ENCODE measurements at places on chromosomes 12 and 14.
A peak's percentile ranks its signal among the peaks of the same experiment; 100 is the strongest.

DNA sequence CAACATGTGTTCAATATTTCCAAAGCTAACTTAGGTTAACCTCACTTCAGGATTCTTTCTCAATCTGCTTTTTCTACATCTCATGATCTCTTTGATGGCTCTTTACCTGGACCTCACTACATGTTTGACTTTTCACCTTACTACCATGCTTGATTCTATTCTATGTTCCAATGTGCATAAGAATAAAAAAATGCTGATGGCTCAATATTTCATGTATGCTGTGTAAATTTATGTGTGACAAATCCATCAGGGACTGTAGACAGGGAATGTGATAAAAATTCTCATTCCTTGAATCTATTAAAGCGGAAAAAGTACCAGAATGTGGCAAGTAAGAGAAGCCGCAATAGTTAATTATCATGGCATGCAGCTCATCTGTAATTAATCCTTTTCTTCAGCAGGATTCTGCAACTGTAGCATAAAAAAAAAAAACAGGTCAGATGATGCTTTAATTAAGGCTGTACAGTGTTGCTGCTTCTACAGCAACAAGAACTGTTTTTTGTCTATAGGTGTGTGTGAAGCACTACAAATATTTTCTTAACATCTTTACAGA, 276.9 kb upstream of the PRKD1 start:
- DNase-seq, result no peak

DNA sequence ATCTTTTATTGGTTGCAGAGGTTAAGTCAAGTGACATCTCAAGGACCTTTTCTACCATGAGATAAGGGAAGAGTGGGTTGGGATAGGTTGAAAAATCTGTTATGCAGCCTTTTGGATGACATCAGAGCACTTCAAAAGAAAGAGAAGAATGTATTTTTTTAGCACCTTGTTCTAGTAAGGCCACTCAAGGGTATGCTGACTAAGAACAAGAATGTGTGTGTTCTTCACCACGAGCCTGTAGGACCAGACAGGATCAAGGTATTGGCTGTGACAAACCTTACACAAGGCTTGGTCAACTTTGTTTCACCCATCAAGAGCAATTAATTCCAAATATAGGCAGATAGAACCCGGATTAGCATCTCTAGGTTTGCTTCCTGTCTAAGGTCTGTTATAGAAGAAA, 142.5 kb downstream of the SAMD4A start:
- no peak for DNase-seq

GRCh38 chr14:40221428-40221827, 789.2 kb upstream of the FBXO33 start:
- DNase-seq, result no peak

- DNase-seq, result peak; percentile 7
Measured at GRCh38 chr12:4506870-4507269, 31.8 kb upstream of the RAD51AP1 start.

DNA sequence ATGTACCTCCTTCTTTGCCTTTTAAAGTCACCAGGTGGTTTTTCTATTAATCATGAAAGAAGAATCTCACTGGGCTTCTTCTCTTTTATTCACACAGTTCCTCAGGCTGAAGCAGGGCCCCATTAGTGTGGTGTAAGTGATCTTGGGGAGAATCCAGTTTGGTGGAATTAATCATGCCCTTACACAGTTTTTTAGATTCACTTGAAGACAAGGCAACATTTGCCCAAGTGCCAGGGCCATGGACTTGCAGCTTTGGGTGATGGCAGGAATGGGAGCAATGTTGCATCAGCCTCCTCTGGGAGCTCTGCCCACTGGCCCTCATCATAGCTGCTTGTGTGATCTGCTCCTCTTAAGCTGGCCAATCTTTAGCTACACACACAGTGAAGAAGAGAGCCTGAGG, 33.8 kb downstream of the KCNK10 start:
- DNase-seq, result no peak

GRCh38 chr12:55927588-55928502, at the start of gene PYM1:
PYM1 (minus strand) TSS chr12:55927894; CDS start chr12:55927761, 133 bp downstream.
- DNase-seq, result no peak

DNA sequence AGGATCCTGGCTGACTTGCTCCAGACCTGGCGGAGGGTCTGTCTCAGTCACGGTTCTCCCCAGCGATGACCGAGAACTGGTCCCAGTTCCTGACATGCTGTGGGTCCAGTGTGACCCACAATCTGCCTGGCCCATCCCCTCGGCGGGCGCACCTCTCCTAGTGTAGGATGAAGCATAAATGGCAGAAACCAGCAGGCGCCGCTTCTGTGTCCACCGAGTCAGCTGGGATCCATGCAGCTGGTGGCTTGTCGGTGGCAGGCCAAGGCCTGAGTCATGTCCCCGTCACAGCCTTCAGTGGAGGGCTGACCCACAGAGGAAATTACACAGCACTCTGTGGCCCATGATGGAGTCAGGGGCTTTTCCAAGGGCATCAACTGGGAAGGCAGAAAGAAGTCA, 38.5 kb downstream of the NFKBIA start:
- no peak for DNase-seq

DNA sequence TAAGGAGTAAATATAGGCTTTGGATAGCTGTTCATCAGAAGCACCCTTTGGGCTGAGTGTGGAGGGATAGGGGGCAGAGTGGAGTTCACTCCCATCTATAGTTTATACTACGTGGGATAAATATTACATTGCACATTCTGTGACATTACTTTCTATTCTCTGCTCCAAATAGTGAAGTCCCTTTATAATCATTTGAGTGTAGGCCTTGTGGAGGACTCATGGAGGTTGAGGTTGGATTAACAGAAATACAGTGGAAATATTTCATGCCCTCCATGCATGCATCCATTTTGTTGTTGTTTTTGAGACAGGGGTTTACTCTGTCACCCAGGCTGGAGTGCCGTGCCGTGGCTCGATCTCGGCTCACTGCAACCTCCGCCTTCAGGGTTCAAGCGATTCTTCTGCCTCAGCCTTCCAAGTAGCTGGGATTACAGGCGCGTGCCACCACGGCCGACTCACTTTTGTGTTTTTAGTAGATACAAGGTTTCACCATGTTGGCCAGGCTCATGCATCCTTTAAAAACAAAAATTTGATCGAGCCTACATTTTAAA, 1.4 kb downstream of the CHPT1 start:
- no peak for DNase-seq

GRCh38 chr12:77236066-77236465, 170.7 kb upstream of the E2F7 start:
- no peak for DNase-seq

DNA sequence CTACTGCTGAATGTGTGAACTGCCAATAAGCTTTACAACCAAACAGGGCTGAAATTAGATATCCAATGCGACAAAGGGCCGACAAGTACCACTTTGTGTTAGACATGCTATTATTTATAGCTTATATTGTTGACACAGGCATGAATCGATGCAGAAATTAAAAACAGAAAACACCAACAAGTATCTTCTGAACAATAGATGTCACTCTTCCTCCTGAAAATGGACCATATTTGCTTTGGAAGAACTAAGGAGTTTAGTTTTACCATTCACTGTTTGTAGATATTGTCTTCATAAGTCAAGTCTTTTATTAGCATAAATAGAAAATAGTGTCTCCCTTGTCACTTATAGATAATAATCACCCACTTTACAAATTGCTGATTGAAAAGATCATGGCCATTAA, 86.5 kb downstream of the LRIG3 start:
- DNase-seq, result no peak

DNA sequence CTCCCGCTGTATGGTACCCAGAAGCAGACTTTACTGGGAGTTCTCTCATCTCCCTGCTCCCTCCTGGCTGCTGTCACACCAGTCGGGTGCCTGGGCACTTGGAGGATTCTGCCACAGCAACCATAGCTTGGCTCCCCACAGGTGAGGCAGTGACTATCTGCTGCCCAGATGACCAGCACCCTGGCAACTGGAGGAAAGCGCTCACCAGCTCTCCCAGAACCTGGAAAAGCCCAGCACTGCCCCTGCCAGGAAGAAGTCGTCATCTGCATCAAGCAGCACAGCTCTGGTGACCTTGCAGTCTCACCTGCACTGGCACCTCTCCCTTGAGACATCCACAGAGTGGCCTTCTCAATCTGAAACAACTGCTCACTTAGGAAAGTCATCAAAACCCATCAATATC, 31.9 kb upstream of the TC2N start:
- DNase-seq, result no peak

DNA sequence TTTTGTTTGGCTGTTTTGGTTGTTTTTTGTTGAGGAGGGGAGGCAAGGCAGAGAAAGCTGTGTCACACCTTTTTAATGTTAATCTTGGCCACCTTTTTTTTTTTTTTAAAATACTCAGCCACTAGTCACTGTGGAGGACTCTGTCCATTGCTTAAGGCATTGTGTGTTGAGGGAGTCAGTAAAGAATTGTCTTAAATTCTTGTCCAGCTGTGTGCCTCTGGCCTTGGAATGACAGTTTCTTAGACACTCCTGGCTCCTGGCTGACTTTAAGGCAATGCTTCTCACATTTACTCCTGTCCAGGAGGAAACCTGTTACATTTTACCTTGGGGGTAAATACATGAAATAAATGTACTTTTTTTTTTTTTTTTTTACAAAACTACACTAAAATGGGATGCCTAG, 18.1 kb upstream of the SMCO2 start:
- DNase-seq, result no peak

DNA sequence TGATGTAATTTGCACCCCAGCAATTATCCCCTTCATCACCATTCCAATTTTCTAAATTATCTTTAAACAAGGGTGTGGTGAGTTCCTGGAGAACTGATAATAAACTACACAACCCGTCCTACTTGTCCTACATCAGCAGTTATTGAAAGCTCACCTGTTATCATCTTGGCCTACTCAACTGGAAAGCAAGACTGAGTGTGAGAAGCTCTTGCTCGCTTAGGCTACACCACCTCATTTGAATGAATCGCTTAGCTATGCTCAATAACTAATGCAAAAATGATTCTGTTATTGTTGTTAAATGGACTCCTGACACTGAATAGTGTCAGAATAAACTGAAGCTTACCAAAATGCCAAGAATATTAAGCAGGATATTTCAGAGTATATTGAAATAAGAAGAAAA, 115.4 kb upstream of the BTG1 start:
- DNase-seq, result no peak

GRCh38 chr14:33617154-33617553, 333.7 kb downstream of the EGLN3 start:
- DNase-seq, result no peak

DNA sequence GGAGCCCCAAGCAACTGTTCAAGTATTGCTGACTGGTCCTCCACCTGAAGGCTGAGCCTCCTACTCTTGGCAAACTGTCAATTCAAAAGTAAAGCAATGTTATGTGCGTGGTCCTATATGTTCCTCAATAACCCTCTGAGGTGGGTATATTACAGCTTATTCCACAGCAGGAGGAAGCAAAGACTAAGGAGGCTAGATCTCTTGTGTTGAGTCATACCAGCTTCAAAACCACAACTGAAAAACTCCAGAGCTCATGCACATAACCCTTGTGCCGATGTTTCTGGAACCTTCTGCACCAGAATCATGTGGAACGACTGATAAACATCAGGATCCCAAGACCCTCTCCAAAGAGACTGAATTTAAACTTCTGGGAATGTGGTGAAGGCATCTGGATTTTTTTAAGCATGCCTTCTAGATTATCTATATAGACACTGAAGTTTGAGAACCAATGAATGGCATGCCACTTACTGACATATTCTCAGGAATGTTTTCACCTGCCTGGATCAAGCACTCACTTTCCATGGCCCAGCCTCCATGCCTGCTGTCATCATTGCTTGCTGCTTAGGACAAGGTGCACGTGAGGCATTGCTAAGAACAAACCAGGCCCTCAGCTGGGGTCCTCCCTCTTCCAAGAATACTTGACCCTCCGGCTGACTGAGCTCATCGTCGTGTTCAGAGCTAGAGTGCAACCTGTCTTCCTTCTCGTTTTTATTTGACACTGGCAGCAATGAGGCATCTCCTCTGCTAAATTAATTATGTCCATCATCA, 194.7 kb downstream of the BCL11B start:
- DNase-seq, result no peak

- no peak for DNase-seq
Measured at GRCh38 chr12:22250762-22251161, 83.7 kb downstream of the ST8SIA1 start.

GRCh38 chr12:5244513-5244972, 187.4 kb upstream of the NTF3 start:
- no peak for DNase-seq

DNA sequence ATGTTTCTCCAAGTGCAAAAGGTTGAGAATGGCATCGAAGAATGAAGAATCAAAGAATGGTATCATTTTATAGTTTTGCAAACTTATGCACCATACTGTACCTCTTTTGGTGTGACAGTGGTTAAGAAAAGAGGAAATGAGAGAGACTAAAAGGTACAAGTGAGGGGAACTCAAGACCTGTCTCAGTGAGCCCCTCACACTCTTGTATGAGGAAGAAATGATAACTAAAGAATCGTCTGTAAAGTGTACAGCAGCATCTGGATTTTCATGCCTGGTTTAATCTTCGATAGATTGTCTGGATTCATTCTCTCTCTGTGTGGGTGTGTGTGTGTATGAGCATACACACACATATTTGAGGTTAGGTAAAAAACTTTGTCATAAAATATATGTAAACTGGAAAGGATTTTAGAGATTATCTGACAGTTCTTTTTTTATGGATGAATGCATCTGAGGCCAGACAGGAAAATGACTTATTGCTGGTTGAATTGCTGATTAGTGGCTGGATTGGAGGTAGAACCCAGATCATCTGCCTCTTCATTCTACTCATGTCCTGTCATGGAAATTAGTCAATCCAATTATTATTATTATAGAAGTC, 16.0 kb upstream of the SLC38A2 start:
- DNase-seq, result no peak

DNA sequence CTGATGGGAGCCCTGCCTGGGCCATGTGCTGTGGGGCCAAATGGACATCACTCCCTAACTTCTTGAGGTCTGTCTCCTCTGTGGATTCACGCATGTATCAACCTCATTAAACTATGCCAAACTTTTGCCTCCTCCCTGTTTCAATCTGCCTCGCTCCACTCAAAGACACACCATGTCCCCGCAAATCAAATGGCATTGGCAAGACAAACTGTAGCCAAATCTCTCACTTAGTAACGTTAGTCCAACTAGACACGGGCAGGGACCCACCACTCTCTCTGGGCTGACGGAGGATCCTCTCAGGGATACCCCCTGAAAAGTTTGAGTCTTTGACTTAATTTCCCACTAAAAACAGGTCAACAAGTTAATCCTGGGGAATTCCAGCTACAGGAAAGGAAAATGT, 8.0 kb downstream of the ZBTB39 start:
- DNase-seq, result no peak

GRCh38 chr12:110015132-110015531, 15.9 kb downstream of the ANKRD13A start:
- DNase-seq, result no peak

GRCh38 chr12:14959463-14959862, 1.9 kb downstream of the ARHGDIB start:
- no peak for DNase-seq

GRCh38 chr14:65151609-65151956, 49.3 kb upstream of the MAX start:
- DNase-seq, result no peak
